ENCODE measurements at places on chromosomes 16 and 17.

DNA sequence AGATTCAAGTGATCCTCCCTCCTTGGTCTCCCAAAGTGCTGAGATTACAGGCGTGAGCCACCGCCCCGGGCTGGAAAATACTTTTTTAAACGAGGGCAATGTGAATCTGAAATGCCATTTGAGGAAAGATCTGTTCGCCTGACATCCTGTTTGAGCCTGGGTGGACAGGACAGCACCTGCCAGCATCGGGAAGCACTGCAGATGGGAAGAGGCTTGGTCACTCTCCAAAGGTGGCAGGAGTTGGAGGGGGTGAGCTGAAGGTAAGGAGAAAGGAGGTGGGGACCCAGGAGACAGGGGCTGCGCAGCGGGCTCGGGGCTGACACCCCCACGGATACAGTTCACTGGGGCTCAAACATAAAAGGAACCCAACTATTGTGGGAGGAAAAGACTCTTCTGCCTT is 3.9 kb upstream of the BIRC5 start:
- DNase-seq: no peak

DNA sequence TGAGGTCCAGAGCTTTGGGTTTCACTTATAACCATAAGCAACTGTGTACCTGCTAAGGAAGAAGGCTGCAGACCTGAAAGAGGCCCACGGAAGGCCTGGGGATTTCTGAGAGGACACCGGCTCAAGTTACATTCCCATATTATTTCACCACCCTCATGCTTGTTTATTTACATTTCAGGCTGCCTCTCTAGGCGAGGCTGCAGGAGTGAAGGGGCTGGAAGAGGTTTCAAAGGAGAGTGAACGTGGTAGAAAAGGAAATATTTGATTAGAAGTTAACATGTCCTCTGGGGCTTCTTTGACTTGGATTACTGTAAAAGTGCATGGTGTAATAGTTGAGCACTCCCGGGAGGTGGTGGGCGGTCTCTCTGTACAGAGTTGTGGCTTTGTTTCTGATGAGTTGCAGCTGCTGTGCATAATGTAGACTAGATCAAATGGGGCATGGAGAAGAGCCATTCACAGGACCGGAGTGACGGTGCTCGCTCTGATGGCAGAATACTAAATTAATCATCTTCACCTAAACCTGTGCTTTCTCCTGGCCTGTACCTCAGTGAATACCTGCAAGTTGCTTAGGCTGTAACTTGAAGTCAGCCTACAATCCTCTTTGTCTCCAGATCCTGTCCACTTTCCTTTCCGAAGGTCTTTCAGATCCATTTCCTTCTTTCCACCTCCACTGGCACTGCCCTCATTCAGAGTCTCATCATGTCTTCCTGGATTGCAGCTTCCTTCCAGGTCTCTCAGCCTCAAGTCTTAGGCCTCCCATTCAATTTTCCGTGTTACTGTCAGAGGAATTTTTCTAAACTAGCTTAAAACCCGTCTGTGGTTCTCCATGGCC is 1.9 kb upstream of the CPD start:
- DNase-seq: peak; percentile 70

- no peak for DNase-seq
Observed at GRCh38 chr17:20234276-20234675, 225.1 kb downstream of the SPECC1 start.

GRCh38 chr17:58991718-58992331 is 114.9 kb downstream of the TRIM37 start:
- DNase-seq: no peak

- DNase-seq: no peak
Observed at GRCh38 chr17:10605221-10605783, 51.8 kb downstream of the MYH3 start.

- DNase-seq: no peak
Observed at GRCh38 chr17:59388069-59388556, 56.7 kb downstream of the YPEL2 start.

GRCh38 chr16:12767897-12768296 is 35.8 kb downstream of the CPPED1 start:
- no peak for DNase-seq

GRCh38 chr17:56629531-56630075 is 36.1 kb downstream of the NOG start:
- DNase-seq: no peak

- DNase-seq: no peak
Observed at GRCh38 chr17:2904135-2904534, 107.9 kb downstream of the RAP1GAP2 start.

DNA sequence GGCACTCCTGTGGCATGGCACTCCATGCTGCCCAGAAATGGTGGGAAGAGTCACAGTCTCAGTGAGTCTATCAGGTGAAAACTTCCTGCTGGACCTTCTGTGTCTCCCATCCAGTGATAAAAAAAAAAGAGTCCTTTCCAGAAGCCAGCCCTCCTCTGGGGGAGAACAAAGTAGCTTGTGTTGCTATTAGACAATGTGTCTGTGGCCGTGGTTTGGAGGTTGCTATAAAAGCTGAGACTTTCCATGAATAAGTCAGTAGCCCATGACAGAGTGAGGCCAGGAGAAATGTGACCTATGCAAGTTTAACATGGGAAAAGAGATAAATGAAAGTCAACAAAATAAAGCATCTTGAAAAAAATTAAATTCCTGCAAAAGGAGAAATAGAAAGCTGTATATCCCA is 250.7 kb upstream of the MON1B start:
- DNase-seq: no peak

DNA sequence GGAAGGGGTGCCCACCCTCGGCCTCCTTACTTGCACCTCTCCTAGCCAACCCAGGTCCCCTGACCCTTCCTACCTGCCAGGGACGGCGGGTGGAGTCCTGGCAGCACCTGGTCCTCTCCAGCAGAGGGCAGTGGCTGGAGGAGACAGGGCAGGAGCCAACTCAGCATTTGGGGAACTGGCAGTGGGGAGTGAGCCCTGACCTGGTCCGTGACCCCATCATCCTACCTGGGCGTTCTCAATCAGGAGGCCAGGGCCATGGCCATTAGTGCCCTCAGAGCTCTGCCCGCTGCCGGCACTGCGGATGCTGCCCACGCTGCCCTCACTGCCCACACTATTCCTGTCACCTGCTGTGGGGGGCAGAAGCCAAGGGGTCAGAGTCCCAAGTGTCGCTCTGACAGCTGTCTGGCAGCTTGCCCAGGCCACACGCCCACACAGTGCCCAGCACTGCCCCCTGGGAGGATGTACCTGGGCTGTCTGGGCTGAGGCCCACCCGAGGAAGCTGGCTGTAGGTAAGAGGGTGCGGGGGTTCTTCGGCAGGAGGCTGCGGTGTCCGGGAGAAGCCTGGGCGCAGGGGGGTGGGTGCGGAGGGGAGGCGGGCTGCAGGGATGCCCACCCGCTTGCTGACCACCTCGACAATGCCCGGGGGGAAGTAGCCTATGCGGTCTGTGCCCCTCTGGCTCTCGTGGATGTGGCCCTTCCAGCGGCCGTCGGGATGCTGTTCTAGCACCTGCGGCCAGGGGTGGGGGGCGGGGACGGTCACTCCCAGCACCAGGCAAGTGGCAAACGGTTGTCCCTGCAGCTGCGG is 10.8 kb downstream of the CASKIN2 start:
- peak; percentile 4 for DNase-seq

DNA sequence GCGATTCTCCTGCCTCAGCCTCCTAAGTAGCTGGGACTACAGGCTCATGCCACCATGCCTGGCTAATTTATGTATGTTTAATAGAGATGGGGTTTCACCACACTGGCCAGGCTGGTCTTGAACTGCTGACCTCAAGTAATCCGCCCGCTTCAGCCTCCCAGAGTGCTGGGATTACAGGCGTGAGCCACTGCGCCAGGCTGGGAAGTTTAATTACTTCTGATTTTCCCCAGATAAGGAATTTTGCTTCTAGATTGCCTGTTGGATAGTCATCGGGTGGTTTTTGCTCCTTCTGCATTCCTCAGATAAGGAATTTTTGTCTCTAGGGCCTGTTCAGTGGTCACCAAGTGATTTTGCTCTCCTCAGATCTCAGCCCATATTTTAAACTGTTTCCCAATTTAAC is 112.5 kb downstream of the MAP2K4 start:
- DNase-seq: no peak

All from NCI-H774 (cell line).